ENCODE measurements at places on chromosomes 3 and 15.
A peak's percentile ranks its signal among the peaks of the same experiment; 100 is the strongest.

- peak; percentile 74 for DNase-seq
These were observed 67.2 kb downstream of the DNASE1L3 start for GRCh38 chr3:58143417-58144055.

- no peak for DNase-seq
These were observed 223.8 kb upstream of the PRICKLE2 start for GRCh38 chr3:64449026-64449425.

- DNase-seq: no peak
These were observed 169.1 kb upstream of the TSPAN3 start for GRCh38 chr15:77239882-77240608.

- no peak for DNase-seq
These were observed 10.1 kb upstream of the FSTL1 start for GRCh38 chr3:120460862-120461261.

DNA sequence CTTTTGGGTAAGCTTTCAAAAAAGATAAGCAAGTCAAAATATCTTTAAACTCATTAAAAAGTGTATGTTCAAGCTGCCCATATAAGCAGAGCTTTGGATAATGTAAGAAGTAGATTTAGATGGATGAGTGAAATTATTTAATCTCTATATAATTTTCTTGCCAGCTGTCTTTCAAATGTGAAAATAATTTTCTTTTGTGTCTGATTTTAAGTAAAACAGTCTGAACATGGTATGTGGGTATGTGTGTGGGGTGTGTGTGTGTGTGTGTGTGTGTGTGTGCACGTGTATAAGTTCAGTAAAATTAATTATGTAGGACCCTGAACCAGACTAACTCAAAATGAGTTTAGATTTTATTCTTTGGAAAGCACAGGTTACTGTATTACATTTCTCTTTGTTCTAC, 155.2 kb upstream of the CGNL1 start:
- DNase-seq: no peak

GRCh38 chr3:195175476-195176337, 95.3 kb downstream of the XXYLT1 start:
- DNase-seq: no peak

DNA sequence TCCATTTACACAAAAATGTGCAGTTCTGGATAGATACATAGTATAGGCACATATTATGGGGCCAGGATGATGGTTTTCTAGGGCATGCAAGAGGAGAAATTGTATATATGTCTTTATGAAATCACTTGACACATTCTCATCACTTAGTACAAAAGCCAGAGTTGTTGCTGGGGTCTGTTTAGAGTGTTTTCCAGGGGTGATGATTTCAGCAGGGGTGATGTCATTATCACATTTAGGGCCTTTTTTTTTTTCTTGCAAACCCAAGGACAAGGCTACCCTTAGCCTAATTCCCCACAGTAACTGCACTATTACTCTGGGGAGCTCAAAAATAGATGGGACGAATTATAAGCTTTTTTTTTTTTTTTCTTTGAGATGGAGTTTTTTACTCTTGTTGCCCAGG, 3.6 kb downstream of the ZNF589 start:
- DNase-seq: no peak

- DNase-seq: no peak
These were observed 135.0 kb upstream of the DPH6 start for GRCh38 chr15:35680951-35681350.

DNA sequence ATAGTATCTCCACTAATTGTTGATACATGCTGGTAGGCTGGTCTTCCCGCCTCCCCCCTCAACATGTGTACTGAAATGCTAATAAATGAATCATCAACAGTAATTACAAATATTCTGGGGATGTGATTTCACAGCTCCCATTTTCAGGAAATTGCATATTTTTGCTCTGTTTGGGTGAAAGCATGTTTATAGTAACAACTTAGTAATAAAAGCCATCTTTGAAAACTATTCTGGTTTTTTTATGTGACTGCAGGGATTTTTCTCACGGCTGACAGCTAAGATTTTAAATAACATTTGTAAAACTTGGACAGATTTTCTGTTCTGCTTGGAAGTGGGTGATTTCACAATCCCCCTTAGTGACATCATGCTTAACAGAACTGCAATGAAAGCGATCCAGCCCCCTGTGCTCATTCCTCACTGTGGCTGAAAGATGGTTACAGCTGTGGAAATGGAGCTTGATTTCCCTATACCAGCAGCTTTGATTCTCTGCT, 25.6 kb upstream of the FAM174B start:
- peak; percentile 91 for DNase-seq

All from mesenchymal stem cell (in vitro differentiated cells and primary cell).